Progenitor cell of endocrine pancreas (in vitro differentiated cells): ENCODE measurements at places on chromosomes 3 and 15. TPM values are rescaled to one million over a fixed set of nuclear protein-coding genes. Genes with fewer than 3 reads are reported as not detected.

DNA sequence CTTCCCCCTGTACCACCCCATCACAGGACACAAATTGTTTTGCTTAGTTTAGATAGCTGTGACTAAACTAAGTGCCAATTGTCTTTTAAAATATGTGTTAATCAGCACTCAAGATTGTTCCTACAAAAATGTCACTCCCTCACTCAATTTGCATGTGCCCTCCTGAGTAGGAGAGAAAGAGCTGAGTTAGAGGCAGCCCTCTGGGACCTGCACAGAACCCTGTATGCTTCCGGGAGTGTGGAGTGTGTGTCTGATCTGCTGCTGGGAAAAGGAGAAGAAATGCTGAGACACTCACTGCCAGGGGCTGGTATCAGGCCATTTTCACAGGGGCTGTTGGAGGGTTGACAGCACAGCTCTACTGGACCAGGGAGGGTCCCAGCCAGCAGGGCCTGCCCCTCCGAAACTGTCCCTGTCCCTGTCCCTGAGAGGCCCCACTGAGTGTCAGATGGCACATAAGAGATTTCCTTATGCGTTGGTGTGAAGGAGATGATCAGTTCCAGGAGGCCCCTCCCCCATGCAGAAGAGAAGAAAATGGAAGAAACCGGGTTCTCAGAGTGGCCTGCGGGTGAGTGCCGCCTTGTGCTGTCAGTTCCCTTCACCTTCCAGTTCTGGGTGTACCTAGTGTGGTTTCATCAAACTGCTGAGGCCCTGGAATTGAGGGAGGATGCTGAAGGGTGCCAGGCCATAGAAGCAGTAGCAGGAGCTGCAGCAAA is 3.9 kb upstream of the B3GNT5 start:
- no peak for DNase-seq

Gene CPNE9
- total RNA-seq = 0.47 and 0.69 TPM in 2 replicates

- no peak for DNase-seq
Measured at GRCh38 chr3:191688756-191689433, 227.9 kb downstream of the PYDC2 start.

Gene PLXND1
- 17.6 and 18.0 TPM in 2 replicates for total RNA-seq

GRCh38 chr3:134527037-134527436 is 41.2 kb downstream of the CEP63 start:
- DNase-seq = no peak

DNA sequence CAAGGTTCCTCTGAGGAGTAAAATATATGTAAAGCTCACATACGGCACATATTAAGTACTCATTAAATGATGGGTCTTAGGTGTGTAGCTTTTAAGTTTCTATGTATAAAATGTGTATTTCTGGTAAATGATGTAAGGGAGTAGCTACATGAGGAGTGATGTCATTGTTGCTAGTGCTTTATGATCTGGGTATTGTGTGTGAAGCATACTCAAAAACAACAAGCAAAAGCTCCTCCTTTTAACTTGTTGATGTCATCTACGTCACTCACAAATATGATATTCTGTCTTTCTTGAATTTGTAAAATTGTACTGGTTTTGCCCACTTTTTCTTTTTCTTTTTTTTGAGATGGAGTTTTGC is 1.4 kb upstream of the HERC1 start:
- DNase-seq = no peak

DNA sequence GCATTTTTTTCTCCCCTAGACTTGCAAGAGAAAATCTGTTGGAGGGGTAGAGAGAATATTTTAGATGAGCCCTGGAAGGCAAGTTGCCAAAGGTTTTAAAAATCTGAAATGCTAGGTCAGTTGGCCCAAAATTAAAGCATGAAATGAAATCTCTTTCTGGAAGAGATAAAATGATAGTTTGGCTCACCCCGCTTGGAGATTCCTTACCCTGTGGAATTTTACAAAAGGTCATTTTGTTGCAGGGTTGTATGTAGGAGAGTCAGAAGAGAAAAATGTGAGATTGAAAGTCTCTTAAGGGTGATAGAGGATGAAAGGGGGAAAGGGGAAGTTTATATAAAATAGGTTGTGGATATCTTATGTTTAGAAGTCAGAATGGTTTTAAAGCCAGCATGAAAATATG is 277.8 kb downstream of the CD47 start:
- DNase-seq = no peak

GRCh38 chr15:42121682-42122081 is 27.3 kb upstream of the PLA2G4D start:
- no peak for DNase-seq

- DNase-seq = no peak
Measured at GRCh38 chr3:50525191-50525910, 21.9 kb upstream of the CACNA2D2 start.

DNA sequence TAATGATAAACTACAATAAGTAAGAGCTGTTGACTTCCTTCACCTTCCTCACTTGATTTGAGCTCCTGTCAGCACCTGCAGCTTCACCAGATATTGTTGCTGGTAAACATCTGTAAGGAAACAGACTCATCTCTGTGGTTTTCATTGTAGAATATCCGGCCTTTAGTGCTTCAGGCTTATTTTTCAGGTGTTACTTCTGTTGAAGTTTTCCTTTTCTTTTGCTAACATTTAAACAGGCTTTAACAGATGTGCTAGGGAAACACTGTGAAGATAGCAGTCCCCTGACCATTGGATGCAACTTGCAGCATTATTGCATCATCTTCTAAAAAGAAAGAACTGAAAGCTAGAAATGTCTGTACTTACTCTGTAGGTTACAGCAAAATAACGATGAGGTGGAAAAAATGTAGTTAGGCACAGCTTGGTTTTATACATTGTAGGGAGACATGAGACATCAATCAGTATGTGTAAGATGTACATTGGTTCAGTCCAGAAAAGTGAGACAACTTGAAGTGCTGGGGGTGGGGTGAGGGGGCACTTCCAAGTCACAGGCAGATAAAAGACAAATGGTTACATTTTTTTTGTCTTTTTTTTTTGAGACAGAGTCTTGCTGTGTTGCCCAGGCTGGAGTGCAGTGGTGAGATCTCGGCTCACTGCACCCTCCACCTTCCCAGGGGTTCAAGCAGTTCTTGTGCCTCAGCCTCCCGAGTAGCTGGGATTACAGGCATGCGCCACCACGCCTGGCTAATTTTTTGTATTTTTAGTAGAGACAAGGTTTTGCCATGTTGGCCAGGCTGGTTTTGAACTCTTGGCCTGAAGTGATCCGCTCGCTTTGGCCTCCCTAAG is 10.2 kb downstream of the EDEM1 start:
- DNase-seq = no peak

Gene CLRN1
- total RNA-seq = not detected in 2 replicates

Gene MED12L
- total RNA-seq = 8.9 and 10.8 TPM in 2 replicates

GRCh38 chr3:61882253-61882652 is 320.9 kb downstream of the PTPRG start:
- no peak for DNase-seq

DNA sequence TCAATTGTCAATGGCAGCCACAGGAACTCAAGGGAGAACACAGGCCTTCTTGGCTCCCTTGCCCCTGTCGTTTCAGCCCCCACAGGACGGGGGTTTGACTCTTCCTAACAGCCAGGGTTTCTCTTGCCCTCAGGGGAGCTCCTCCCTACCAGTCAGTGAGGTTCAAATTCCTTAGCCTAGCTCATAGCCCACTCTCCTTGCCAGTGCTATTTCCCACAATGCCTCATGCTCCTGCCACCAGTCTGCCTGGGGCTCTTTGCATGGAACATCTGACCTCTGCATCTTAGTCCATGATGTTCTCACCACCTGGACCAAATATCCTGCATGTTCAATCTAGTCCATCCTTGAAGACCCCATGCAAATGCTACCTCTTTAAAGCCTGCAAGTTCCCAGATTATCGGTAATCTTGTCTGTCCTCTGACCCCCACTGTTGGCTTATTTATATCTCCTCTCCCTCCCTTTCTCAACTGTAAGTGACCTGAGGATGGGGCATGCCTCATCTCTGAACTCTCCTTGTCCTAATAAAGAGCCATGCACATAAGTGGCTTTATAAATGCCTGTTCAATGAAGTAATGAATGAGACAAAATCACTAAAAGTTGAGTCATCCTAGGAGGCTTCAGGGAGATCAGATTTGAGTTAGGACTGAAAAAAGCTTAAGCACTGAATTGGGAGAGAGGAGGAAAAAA is 78.0 kb downstream of the MYO1E start:
- no peak for DNase-seq

- DNase-seq = no peak
Measured at GRCh38 chr3:8233938-8234337, 267.7 kb upstream of the LMCD1 start.

GRCh38 chr15:69979783-69980182 is 117.9 kb downstream of the TLE3 start:
- DNase-seq = no peak

GRCh38 chr3:170689296-170689829 is 103.5 kb upstream of the SLC7A14 start:
- no peak for DNase-seq

- no peak for DNase-seq
Measured at GRCh38 chr3:157318639-157319288, 117.9 kb upstream of the PTX3 start.

DNA sequence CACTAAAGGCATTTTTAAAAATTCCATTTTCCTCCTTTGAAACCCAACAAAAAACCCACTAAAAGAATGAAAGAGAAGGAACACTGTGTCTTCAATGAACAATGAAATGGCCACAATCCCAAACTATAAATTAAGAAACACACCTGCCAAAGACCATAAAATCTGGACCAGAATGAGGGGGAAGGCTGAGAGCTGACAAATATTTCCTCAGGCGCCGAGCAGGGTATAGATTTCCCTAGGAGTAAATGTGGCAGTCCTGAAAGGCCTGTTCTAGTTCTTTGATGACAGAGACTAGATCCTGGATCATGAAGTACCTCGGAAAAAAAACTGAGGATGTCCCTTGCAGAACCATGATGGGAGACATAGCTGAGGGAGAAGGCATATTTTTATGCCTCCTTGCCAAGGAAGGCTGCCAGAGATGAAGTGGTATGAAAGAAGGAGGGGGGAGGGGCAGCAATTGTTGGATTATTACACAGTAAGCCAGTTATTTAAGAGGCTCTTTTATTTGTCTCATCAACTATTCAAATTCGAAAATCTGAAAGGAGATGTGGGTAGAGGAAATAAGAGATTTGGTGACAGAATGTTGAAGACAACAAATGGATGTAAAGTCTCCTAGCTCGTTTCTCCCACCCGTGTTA is 275.3 kb upstream of the GOLGA6L4 start:
- DNase-seq = no peak

- DNase-seq = no peak
Measured at GRCh38 chr15:62392376-62392775, 227.3 kb upstream of the C2CD4B start.

Gene RAD54L2
- total RNA-seq = 40.2 and 47.2 TPM in 2 replicates

DNA sequence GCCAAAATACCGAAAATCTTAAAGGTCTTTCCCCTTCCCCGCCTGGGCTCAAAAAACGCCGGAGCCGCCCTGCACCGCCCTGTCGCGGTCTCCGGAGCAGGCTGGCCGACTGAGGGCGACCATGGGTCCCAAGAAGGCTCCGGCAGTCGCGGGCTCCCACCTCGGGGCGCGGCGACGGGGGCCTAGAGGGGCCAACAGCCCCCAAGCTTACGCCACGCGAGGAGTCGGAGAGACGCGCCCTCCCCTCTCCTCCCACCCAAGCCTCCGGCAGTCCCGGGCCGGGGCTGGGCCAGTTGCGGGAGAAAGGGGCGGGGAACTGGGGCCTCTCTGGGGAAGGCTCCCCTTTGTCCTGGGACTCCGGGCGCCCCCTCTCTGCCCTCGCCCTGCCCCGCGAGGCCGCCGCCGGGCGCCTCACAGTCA is 69.2 kb downstream of the GOLGA8B start:
- peak; percentile 32 for DNase-seq

GRCh38 chr3:173529062-173529711 is 131.6 kb downstream of the NLGN1 start:
- no peak for DNase-seq

Gene LRRC34
- total RNA-seq = 6.6 and 7.0 TPM in 2 replicates

Gene TGFBR2
- 21.1 and 21.2 TPM in 2 replicates for total RNA-seq

Gene MITF
- total RNA-seq = 15.7 and 19.4 TPM in 2 replicates

- no peak for DNase-seq
Measured at GRCh38 chr15:98920091-98920880, 87.3 kb downstream of the PGPEP1L start.

GRCh38 chr3:184155644-184156521 is 706 bp downstream of the DVL3 start:
- no peak for DNase-seq

DNA sequence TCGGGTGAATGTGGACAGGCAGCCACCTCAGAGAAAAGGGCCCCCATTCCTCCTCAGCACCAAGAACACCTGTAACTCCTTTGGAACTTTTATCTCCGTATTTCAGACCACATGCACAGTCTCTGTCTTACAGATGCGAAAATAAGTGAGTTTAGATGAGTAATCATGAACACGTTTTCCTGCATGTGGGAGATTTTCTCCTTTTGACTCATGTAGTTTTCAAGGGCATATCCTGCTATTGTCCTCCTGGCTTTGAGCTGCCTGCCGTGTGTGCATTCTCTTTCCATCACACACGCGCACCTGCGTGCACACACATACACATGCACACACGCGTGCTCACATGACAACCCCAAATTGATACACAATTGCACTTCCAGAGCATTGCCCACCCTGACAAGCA is 239.2 kb downstream of the GABRG3 start:
- no peak for DNase-seq

Gene RETNLB
- not detected in 2 replicates for total RNA-seq

DNA sequence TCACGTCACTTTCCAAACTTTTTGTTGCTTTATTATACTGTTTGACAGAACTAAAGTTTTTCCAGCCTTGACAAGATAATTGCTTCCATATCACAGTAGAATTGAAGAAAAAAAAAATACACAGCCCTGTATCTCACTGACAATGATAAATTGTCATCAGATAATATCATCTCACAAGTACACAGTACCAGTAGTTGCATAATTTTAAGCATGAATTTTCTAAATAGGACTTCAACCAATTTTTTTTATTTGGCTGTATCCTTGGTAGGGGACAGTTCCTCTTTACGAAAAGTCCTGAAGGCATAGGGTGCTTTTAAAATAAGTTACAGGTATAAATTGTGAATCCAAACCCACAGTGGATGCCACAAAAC is 230.7 kb downstream of the ATP8B4 start:
- DNase-seq = no peak

DNA sequence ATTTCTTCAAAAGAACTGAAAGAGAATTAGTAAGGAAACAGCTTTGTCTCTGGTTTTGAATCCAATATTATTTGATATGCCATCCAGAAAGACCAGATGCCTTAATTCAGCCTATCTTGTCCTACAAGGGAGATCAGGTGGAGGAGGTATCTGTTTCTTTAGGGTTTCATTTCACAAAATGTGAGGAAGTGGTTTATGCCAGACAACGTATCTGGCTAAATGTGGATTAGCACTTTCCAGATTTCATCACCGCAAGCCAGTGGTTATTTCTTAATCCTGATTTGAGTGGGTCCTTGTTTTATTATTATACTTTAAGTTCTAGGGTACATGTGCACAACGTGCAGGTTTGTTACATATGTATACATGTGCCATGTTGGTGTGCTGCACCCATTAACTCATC is 271.1 kb downstream of the EBLN2 start:
- no peak for DNase-seq

DNA sequence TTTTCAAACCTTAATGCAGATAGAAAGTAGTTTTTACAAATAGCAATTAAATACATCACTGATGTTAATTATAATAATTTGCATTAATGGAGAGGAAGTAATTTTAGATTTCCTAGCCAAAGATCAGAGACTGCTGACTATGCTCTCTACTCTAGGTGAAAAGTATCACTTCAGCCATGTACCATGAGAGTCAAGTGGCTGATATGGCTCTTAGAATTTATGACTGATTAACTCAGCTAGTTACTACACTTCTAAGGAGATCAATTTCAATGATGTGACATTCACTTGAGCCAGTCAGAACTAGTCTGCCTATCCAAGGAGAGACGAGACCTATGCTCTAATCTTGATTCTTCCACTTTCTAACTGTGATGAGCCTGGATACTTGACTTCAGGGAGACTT is 405.7 kb upstream of the RORA start:
- no peak for DNase-seq
